Activated B cell treated with CpG ODN at 0.5 μM for 24 hours (primary cell): ENCODE measurements at places on chromosomes 7 and 10.

GRCh38 chr7:132643302-132643701 lies 67.0 kb upstream of the PLXNA4 start:
- no peak for DNase-seq

GRCh38 chr7:77208416-77208815 lies 8.8 kb upstream of the FGL2 start:
- DNase-seq = no peak

DNA sequence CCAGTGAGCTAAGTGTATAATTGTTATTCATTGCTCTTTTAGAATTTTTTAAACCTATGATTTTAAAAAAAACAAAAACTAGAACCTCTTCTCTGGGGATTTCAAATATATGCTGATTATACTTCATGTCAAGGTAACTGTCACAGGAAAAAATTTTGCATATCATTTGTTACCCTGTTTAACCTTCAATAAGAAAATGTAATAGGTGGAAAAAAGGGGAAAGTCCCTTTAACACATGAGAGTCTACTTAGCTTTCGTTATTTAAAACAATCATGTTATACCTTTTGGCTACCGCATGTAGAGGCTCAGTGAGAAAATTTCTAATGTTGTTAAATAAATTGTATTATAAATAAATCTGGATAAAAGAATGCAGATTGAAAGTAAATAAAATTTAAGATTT lies 190.1 kb upstream of the AKR1E2 start:
- DNase-seq = no peak

DNA sequence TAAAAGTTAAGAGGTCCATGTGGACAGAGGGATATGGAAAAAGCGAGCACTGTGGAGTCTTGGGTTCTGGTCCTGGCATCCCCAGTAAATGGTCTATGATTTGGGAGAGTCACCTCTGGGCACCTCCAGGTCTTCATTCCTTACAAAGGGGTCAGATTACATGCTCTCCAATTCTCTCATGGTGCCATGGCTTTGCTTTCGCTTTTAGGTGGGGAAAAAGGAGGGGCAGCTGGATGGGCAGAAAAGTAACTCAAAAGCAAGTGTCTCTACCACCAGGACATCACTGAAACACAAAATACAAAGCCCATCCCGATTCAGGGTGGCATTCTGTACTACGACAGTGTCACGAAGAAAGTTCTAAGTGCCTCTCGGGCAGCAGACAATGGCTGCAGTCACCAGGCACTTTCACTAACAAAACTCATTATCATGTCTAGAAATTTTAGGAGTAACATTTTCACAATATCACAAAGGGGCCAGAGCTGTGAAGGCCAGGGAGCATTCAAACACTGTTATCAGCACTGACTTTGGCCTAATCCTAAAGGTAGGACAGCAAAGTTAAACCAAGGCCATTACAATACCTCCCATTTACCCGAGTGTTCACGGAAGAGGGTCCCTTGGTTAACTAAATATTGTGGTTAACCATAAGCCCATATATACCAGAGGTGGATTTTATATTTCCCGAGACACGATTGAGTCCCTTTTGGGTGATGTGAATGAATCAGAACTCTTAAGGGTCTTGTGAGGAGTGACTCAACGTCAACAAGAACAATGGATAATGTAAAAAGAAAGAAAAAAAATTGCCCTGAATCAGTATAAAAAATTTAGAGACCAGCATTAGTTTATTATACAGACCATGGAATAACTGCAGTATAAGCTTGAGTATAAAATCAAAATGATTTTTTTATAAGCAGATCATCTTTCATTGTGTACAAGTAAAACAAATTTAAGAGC lies 2.5 kb downstream of the PSAP start:
- no peak for DNase-seq

- peak; percentile 6 for DNase-seq
Measured at GRCh38 chr10:48451969-48452878, 145.7 kb downstream of the MAPK8 start.

DNA sequence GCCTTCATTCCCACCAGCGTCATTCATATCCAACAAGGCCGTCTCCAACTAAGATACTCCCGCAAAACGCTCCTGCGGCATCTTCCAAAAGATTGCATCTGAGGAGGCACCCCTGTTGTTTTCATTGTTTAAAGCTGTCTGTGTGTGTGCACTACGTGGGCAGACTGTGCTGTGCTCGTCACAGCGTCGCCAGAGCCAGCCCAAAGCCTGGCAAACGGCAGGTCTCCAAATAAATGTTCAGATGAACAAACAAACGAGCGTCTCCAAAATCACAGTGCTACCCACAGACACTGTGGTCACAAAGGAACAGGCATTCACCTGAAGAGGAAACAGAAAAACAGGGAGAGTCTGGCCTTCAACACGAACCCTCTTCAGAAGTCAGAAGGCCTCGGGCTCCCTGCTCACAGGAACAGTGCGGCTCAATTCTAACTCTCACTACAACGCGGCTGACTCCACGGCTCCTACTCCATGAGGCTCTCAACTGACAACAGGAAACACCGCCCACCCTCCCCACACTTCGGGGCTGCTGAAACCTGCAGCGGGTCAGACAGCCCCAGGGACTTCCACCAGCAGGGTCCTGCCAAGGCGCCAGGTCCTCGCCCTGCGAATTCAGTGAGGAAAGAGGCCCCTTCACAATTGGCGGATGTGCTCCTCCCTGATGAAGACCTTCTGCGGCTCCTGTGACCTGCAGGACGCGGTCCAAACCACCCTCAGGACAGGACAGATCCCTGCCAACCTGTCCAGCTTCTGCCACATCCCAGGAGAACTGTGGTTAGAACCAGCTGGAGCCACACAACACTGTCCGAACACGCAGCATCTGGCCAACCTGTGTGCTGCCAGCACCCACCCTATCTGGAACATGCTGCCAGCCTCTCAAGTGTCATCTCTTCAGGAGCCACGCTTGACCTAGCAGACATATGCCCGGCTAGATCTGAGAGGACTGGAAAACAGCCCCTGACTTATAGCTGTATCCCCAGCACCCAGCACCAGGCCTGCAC lies 36.1 kb downstream of the MAD1L1 start:
- DNase-seq = peak; percentile 11

DNA sequence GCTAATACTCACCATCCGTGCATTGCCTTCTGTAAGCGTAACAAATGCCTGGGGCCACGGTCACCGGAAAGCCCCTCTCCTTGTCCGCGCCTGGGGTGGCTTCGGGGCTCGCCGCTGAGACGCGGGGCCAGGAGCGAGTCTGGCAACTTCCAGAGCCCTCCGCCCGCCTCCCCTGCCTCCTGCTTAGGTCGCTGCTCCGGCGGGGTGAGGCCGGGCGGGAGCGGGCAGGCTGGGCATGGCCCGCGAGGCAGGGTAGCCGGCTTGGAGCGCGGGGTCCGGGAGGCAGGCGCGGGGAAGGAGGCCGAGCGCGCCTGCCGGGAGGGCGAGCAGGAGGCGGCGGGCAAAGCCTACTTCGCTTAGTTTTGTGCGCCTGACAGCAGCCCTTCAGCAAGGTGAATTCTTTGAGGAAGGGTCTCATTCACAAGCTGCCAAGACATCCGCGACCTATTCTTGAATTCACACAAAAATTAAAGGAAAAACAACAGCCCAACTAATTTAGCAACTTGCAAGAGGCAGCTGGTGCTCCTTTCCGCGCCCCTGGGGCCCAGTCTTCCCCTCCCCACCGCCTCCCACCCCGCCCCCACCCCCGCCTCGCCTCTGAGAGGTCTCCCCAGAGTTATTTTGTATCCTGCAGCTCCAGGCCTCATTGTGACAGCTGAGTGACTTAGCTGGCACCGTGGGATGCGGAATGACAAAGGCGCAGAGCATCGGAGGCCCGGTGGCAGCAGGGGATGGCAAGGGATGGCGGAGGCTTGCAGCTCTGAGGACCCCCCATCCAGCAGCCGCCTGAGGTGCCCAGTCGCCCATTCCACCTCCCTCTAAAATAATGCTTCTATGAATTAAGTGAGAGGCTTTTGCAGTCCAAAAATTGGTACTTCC lies 12.8 kb upstream of the KAT6B start:
- DNase-seq = no peak

- DNase-seq = peak; percentile 81
Measured at GRCh38 chr10:95290461-95291364, at the start of gene PDLIM1. Gene PDLIM1 (minus strand): TSS chr10:95291003. CDS start chr10:95290915, 88 bp downstream.

DNA sequence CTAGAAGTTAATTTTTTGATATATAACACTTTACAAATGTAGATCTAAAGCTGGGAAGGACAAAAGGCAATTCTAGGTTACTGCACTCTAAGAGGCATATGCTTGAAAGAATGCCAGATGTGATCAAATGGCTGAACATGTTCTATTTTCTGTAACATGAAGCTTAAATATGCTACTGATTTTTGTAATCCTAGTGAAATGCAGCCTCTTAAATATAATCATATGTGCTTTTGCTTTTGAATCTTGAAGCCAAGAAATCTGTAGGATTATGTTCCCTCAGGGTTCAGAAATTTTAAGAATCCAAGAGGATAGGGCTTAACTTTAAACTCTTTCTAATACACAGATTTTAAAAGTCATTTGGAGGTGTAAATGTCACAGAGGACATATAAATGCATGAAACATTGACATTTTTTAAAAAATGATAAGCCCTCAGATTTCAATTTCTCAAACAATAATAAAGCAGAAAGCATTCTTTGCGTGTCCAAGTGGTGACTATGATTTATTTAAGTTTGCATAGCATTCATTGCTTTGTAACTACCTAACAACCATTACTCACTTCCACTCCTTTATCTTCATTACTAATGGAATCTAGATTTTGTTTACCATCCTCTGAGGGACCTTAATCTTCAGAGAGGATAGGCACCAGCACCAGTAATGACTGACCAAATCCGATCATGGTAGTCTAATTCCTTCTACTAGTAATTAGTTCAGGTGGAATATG lies 170.4 kb downstream of the MAGI2 start:
- DNase-seq = no peak

DNA sequence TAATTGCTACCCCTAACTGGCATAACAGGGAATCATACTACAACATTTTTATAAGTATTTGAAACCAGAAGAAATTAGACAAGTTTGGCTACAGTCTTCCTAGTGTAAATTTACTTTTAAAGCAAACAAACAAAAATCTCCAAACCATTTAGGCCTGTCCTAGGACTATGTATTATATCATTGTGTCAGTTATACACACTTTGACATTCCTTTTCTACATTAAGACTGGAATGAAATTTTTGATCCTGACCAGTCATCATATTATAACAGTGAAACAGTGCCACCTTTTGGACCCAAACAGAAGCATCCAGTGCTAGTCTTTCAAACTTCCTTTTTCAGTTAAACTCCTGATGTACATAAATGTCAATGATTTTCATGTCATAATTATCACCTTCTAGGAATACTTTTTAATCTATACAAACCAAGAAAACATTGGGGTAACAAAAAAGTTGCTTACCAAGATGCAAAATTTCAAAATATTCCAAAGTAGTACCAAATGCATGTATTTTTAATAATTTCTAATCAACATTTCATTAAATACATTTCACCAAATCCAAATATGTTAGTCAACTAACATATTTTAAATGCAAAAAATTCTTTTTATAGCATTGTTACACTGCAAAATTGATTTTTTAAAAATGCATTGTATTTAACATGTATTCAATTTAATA lies 75.7 kb downstream of the IMMP2L start:
- DNase-seq = no peak

- DNase-seq = no peak
Measured at GRCh38 chr7:102983602-102984001, 70.8 kb downstream of the LRRC17 start.

GRCh38 chr10:64760371-64760770 lies 1239.2 kb downstream of the REEP3 start:
- DNase-seq = no peak

DNA sequence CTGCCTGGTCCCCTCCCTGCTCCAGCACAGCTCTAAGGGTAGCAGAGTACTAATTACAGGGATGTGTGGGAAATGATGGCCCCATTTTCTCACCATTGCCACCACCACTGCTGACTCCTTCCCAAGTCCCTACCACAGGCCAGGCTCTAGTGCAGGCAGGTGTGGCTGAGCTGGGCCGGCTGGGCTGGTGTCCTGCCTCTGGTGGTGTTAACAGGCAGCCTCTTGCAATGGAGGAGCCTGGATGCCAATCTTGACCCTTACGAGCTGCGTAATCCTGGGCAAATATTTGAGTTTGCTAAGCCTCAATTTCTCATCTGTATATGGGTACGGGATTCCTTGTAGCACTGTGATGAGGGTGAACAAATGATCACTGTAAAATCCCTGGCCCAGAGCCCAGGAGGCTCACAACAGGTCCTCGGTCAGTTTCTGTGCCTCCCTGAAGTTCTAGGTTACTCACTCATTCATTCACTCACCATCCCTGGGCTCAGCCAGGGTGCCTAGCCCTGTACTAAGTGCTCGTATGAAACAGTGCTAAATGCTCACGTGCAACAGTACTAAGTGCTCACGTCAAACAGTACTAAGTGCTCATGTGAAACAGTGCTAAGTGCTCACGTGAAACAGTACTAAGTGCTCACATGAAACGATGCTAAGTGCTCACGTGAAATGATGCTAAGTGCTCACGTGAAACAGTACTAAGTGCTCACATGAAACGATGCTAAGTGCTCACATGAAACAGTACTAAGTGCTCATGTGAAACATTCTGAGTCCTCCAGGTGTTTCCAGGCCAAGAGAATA lies 2.3 kb upstream of the FZD9 start:
- DNase-seq = no peak

DNA sequence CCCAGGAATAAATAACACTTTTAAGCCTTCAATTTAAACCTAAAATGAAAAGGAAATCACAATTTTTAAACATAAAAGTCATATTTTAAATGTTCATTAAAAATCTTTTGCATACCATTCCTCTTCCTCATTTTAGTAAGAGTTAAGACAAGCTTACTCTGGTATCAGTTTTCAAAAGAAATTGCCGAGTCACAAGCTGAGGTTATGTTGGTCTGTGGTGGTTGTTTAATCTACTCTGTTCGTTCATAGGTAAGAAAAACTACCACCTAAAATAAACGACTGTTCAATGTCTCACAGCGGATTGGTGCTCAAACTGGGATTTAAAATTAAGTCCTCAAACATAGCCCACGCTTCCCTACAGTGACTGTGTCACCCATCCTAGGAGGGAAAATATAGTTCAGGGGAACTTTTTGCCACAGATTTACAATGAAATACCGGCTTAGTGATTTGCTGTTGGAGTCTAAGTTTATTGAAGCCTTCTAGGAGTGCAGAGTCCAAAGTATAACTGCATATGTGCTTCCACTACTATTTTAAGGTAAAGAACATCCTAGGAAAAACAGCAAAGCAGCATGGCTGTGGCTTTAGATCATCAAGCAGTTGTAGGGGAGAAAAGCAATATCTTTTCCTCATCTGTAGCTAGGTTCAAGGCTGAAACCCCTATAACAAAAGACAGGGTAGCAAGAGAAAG lies 61.1 kb downstream of the GNAT3 start:
- DNase-seq = no peak
